ENCODE measurements at places on chromosomes 3 and 15.
A peak's percentile ranks its signal among the peaks of the same experiment; 100 is the strongest.

DNA sequence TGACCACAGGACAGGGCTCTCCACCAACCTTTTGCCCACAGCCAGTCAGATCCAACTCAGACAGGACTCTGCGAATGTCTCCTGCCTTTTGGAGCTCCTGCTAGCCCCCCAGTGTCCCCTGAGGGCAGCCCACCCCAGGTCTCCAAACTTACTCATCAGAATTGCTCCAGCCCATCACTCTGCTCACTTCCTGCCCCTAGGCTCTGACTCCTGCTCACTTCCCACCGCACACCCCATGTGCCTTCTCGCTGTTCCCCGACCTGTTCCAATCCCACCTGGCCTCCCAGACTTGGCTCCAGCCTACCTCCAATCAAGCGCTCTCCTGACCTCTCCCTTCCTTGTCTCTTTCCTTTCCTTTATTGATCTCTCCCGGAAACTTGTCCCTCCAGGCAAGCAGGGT lies 5.9 kb upstream of the STRA6 start:
- H3K4me1 ChIP-seq = peaks cover 5% of the 10 kb centered on the region
- DNase-seq = no peak
- no peak overlapping the region for H3K27ac ChIP-seq
- H3K36me3 ChIP-seq = peaks cover 6% of the 10 kb centered on the region

GRCh38 chr15:69794645-69795469 lies 302.9 kb downstream of the TLE3 start:
- peaks cover 4% of the 10 kb centered on the region for H3K4me1 ChIP-seq
- no peak overlapping the region for H3K4me3 ChIP-seq

DNA sequence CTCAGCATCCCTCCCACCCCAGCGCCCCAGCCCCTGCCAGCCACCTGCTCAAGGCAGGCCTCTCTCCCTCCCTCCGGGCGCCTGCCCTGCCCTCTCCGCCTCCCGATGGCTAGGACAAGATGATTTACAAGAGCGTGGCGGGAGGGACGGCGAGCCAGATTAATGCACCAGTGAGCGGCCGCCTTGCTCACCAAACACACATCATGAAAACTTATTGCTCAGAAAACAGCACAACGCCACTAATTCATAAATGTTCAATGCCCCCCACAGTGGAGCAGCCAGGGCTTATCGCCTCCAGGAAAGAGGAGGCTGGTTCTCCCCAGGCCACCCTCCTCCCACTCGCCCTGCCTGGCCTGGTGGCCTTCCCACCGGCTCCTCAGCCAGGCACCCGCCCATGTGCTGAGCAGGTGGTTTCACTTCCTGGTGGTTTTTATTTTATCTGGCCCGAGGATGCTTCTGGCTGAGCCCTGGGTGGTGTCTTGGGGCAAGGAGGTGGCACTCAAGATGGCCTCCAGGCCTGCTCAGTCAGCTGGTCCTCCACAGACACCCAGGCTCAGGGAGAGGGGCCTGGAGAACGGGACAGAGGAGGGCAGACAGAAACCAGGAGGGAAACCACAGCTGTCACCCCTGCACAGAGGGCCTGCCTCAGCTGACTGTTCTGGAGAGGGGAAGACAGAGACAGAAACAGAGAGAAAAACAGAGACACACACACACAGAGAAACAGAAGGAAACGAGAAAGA lies 284.9 kb downstream of the UACA start:
- H3K4me1 ChIP-seq = peaks cover 45% of the 10 kb centered on the region
- H3K36me3 ChIP-seq = no peaks in the 10 kb centered on the region
- H3K27ac ChIP-seq = peak overlapping the region; percentile 49

GRCh38 chr3:46881596-46882376 lies 4.3 kb downstream of the PTH1R start:
- DNase-seq = no peak
- H3K36me3 ChIP-seq = peaks cover 6% of the 10 kb centered on the region
- H3K4me3 ChIP-seq = peak overlapping the region; percentile 88
- peaks cover 6% of the 10 kb centered on the region for H3K4me1 ChIP-seq

DNA sequence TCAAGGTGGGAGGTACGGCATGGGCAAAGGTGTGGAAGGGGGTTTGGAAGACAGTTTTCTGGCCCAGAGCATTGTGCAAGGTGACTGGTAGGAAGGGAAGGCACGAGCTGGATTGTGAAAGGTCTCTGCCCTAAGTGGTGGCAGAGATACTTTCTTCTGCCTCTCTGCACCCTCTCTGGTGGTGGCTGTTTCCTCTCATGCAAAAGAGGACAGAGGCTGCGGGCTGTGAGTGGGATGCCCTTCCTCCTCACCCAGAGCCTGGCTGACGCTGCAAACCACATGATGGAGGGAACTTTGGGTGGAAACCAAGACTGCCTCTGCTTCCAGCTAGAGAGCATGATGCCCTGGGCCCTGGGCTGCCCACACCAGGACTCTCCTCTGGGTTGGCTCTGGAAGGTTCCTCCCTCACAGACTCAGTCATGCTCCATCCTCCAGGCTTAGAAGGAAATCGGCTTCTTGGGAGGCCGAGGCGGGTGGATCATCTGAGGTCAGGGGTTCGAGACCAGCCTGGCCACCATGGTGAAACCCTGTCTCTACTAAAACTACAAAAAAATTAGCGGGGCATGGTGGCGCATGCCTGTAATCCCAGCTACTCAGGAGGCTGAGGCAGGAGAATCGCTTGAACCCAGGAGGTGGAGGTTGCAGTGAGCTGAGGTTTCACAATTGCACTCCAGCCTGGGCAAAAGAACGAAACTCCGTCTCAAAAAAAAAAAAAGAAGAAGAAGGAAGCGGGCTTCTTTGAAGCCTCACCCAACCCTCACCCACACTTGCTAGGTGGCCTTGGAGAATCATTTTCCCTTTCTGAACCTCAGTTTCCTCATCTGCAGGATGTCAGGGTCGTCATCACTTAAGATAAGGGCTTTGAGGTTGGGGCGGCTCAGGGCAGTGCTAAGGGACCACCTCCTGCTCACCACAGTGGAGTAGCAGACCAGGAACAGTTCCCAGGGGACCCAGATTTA lies 8.3 kb downstream of the PSTPIP1 start:
- no peaks in the 10 kb centered on the region for H3K27me3 ChIP-seq
- H3K4me1 ChIP-seq = peaks cover 52% of the 10 kb centered on the region
- DNase-seq = peak; percentile 31
- peaks cover 4% of the 10 kb centered on the region for H3K36me3 ChIP-seq
- peak overlapping the region; percentile 87 for H3K4me3 ChIP-seq
